ENCODE measurements at places on chromosomes 4 and X.

- no peak for DNase-seq
These were observed 224.1 kb upstream of the FGF16 start for GRCh38 chrX:77223046-77223445.

DNA sequence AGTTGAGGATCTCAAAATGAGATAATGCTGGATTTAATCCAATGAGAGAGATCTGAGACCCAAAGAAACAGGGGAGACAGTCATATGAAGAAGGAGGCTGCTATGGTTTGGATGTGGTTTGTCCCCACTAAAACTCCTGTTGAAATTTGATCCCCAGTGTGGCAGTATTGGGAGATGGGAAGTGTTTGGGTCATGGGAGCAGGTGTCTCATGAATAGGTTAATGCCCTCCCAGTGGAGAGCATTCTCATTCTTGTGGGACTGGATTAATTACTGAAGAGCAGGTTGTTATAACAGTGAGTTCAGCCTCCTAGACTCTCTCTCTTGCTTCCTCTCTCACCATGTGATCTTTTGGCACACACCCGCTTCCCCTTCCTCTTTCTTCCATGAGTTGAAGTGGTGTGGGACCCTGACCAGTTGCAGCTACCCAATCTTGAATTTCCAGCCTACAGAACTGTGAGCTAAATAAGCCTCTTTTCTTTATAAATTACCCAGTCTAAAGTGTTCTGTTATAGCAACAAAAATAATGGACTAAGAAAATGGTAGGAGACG is 70.3 kb downstream of the PPEF2 start:
- DNase-seq, result no peak

GRCh38 chrX:13304052-13304451 is 15.8 kb downstream of the ATXN3L start:
- peak; percentile 27 for DNase-seq

DNA sequence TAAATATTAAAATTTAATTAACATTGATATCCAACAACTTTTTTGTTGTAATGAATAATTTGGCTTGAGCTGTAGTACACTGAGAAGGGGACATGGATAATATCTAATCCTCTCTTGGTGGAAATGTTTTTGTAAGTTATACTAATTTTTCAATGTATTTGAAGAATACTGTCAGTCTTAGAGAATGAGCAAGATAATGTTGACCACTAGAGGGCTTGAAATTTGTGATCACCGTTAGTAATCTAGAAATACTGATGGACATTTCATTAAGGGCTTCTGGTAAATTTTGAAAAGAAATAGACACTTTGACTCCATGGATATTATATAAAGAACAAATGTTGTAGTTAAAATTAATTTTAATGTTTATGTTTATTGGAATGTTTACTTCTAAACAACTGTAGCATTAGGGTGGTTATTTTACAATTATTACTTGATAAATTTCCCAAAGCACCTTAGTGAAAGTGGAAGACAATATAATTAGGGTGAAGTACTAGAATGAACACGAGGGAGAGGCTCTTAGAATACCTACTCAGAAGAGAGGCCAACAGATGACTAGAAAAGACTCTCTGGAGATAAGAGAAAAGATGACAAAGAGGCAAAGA is 20.0 kb upstream of the CAMK2D start:
- peak; percentile 62 for DNase-seq

GRCh38 chrX:11351375-11352295 is 58.4 kb downstream of the AMELX start:
- peak; percentile 72 for DNase-seq

DNA sequence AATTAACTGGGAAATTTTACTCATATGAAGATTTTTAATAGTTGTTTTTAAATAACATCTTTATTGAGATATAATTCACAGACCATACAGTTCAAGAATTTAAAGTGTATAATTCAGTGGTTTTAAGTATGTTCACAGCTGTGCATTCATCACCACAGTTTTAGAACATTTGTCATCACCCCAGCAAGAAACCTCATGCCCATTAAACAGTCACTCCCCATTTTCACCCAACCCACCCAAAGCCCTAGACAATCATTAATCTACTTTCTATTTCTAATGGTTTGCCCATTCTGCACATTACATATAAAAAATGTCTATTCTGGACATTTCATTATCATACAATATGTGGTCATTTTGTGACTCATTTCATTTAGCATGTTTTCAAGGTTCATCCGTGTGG is 2.8 kb downstream of the UPRT start:
- no peak for DNase-seq

- DNase-seq, result peak; percentile 90
These were observed at the start of gene VAMP7 for GRCh38 chrX:155881158-155881993. VAMP7 (plus strand) TSS chrX:155881345; CDS start chrX:155889467, 8,122 bp downstream.

DNA sequence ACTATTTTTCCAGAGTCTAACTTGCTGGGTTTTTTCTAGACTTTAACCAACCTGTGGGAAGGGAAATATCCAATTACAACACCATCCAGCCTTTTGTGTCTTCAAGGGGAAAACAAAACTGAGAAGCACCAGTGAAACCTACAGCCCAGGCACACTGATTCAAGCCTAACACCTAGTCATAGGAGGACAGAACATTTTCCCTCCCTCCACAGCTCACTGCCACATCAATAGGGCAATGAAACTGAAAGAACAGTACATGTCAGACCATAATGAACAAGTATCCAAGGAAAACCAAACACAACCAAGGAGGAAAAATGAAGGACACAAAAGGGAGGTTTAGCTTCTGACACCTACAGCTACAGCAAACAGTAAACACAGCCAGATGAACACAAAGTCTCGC is 17.6 kb downstream of the MAGEA8 start:
- DNase-seq, result no peak

- DNase-seq, result no peak
These were observed 2.1 kb upstream of the MTNR1A start for GRCh38 chr4:186557486-186557885.

- no peak for DNase-seq
These were observed 48.6 kb upstream of the AP1S2 start for GRCh38 chrX:15903186-15903681.

DNA sequence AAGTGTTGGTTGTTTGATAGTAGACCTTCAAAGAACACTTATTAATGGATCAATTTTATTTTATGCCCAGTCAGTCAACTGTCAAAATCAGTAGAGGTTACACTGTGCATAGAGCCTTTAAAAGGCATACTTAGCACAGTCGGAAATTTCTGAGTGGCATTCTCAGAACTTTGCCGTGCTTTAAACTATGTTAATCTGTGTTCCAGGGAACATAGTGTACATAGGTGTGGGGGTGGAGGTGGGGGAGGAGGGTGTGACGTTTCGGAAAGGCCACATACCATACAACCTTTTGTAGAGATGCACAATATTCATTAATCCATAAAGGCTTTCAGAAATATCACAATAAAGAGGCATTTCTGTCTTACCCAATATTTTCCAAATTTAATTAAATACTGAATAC is 75.8 kb downstream of the RS1 start:
- no peak for DNase-seq

GRCh38 chr4:78642934-78643333 is 91.4 kb downstream of the ANXA3 start:
- no peak for DNase-seq

- no peak for DNase-seq
These were observed 255.3 kb upstream of the NRK start for GRCh38 chrX:105567082-105567481.

GRCh38 chrX:145821898-145822571 is 4.4 kb downstream of the SLITRK2 start:
- DNase-seq, result no peak

DNA sequence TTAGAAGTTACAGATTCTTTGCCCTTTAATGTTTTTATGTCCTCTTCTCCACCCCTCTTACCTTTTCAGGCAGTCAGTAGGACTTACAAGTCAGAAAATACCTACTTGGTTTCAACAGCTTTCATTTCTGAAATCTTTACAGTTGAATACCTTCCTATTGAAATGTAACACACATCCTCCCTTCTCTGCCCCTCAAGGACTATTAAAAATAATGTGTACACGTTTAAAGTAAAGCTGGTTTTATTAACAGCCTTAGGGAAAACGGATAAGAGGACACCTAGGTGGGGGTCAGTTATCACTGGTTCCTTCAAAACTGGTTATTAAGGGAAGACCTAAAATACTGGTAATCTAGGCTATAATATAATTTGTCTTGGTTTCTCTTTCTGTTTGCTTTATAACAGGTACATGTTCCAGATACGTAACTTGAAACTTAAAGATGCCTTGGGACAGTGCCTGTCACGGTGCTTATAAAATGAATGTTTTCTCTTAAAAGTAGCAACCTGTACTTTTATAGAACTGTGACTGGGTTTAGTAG is 1.8 kb downstream of the CCSER1 start:
- no peak for DNase-seq

All from lung microvascular endothelial cell (primary cell).